ENCODE measurements at places on chromosomes 5 and 9.

GRCh38 chr5:142307146-142307890 is 17.5 kb downstream of the SPRY4 start:
- no peak for DNase-seq

GRCh38 chr9:94865582-94866452 is 139.3 kb downstream of the AOPEP start:
- DNase-seq: no peak

DNA sequence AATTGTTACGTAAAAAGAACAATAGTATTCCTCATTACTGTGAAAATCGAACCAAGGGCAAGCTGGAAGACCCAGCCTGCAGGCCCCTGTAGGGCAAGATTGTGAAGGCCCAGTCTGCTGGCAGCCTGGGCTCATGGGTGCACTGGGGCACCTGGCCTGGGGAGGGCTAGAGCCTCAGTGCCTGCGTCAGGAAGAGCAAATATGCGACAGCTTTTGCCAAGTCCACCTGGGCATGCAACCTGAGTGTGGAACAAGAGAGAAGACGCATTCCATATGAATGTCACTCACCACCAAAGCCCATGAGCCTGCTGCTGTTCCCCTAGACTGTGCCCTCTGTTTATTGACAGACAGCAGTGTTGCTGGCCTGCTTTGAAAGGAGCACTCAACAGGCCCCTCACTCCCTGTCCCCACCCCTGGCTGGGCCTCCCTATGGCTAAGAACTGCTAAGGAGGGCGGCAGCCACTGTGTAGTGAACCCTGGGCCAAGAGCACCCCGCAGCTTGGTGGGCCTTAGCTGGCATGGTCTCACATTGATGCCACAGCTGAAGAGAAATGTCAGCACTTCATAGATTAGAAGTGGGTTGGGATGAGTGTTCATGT is 28.2 kb downstream of the PSD2 start:
- no peak for DNase-seq

DNA sequence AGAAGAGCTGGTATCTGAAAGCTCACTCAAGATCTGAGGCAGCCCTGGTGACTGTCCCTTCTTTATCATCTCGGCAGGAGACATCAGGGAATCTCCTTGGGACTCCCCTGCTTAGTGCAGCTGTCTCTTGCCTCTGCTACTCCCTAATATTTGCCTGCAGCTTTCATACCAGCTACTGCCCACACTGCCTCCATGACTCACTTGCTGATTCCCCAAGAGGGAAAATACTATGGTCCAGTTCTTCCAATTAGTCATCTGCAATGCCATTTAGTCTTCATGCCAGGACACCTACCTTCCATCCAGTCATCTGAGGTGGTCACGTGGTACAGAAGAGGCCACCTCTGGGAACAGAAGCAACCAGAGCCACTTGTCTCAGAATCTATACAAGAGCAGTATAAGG is 270.8 kb downstream of the NTRK2 start:
- DNase-seq: no peak

DNA sequence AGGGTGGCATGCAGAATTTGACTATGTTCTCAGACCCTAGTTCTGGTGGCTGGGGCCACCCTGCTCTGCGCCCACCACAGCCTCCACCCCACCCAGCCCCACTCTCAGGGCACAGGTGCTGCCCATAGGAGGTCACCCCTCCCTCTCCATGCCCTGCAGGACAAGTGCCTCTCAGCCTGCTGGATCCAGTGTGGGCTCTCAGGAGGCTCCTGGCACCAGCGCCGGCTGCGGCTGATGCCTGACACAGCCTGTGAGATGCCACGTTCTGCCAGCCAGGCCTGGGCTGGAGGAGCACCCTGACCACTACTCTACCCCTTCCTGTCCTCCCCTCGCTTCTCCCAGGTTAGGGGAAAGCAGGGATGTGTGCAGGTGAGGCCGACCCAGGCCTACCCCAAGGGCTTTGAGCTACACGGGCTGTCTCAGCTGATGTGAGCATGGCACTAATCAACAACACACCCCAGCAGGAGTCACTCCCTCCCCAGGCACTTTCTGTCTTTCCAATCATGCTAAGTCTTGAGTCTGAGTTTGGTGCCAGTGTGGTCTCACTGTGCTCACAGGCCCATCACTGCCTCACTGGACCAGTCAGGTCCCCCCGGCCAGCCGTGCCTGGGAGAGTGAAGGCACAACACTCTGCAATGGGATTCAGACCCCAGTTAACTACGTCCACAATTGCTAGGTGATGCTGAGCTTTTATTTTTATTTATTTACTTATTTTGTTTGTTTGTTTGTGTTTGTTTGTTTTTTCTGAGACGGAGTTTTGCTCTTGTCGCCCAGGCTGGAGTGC is 12.1 kb upstream of the BARX1 start:
- no peak for DNase-seq

DNA sequence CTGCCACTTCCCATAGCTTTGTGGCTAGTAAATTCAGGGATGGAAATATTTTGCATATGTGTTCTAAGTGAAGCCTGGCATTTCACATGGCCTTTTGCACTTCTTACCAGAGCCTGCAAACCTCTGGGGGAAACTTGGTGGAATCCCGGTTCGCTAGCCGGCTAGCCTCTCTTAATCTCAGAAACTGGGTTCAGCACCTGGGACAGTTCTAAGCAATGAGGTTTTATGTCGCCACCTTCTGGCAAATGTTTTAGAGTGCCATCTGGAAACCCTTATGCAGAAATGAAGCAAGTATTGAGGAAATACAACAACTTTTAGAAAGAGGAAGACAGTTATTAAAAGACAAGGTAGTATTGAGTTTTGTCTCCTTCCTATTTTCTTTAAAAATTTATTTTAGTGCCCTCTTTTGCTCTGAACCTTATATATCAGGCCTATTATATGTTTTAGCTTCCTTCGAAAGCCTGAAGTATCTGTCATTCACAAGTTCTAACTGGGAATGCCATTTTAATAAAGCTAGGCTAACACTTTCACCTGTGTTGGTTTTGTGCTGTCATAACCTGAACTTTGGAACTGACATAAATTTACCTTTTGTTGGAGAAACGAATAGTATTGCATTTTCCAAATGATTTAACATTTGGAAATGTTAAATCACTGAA is 963 bp upstream of the HTR1A start:
- DNase-seq: no peak

GRCh38 chr9:21970800-21971640 is 23.2 kb downstream of the CDKN2A start:
- no peak for DNase-seq

GRCh38 chr5:98941131-98941883 is 12.5 kb upstream of the CHD1 start:
- DNase-seq: no peak

GRCh38 chr5:180207593-180207992 is 1.4 kb downstream of the RASGEF1C start:
- DNase-seq: no peak

DNA sequence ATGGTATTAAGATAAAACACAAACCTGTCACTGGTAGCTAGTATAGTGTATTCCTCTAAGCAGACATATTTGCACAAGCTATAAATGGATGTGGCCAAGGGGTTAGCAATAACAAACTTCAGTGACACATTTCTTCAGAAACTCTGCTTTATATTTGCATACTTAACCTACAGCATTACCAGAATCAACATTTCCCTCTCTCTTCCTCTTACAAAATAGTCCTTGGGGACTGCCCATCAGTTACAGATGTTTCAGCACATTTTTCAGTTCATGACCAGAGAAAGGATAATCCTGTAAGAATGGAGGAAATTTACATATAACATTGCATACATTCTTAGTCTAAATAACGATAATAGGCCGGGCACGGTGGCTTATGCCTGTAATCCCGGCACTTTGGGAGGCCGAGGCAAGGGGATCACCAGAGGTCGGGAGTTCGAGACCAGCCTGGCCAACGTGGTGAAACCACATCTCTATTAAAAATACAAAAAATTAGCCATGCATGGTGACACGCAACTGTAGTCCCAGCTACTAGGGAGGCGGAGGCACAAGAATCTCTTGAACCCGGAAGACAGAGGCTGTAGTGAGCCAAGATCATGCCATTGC is 25.3 kb upstream of the SLC1A1 start:
- no peak for DNase-seq

- no peak for DNase-seq
Measured at GRCh38 chr5:147611483-147611882, 101.6 kb upstream of the DPYSL3 start.

DNA sequence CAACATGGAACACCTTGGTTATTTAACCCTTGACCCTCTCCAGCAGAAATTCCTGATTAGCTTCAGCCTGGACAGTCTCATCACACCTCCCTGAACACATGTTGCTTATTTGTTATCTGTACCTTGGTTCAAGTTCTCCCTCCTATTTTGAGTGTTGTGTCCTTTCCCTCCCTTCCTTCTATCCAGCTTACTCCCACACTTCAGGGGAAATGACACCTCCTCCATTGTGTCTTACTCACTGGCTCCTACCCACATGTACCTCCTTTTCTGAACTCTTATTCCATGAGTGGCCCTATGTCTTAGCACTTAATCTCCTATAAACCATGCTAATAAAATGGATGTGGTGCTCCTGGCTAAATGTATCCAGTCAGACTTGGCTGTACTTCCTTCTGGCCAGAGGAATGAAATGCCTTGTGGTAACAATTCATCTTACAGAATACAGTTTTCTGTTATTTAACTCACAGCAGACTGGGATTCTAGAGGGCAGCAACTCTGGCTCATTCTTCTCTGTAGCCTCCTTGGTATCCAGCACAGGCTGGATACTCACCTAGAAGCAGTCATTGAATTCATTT is 11.2 kb downstream of the LIX1 start:
- DNase-seq: no peak

DNA sequence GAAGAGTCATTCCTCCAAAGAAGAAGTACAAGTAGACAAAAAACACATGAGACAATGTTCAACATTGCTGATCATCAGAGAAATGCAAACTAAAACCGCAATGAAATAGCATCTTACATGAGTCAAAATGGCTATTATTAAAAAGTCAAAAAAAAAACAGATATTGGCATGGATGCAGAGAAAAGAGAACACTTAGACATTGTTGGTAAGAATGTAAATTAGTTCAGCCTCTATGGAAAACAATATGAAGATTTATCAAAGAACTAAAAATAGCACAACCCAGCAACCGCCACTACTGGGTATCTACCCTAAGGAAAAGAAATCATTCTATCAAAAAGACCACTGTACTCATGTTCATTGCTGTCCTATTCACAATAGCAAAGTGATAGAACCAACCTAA is 157.5 kb downstream of the CHSY3 start:
- no peak for DNase-seq

DNA sequence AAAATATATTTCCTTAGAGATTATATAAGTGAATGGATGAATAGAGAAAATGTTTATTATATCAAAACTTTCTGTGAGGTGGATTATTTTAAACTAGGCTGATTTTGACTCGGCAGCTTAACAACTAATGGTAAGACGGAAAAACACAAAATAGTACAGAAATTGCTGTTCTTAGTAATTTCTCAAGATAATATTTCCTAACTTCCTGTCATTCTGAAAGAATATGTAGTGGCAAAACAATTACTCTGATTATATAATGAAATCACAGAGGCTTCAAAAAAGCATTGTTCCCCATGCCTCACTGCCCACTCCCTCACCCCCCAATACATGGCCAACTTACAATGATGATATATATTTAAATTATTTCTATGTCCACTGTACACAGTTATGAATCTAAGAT is 85.4 kb downstream of the YTHDC2 start:
- no peak for DNase-seq
